ENCODE measurements at places on chromosomes 13 and 19.

GRCh38 chr13:21297447-21297846 lies 121.0 kb downstream of the MRPL57 start:
- no peak for DNase-seq

- DNase-seq: no peak
These were observed 115.4 kb downstream of the UGGT2 start for GRCh38 chr13:95937714-95938320.

DNA sequence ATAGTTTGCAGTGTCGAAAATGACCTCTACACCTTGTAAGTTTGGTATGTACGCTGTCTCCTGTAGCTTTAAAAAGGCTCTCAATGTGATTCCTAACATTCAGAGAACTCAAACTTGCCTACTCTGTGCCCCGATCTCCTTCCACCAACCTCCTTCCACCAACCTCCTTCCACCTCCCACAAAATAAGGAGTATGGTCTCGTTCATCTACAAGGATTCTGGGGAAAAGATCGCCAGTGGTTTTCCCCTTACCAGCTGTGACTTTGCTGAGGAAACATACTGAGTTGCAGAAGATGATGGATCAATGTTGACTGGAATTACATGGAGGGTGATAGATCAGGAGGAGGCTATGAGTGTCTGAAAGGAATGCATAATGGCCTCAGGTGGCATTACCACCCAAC lies 16.0 kb downstream of the MYO16 start:
- no peak for DNase-seq

GRCh38 chr19:55146078-55146704 lies 2.8 kb downstream of the TNNT1 start:
- DNase-seq: no peak

DNA sequence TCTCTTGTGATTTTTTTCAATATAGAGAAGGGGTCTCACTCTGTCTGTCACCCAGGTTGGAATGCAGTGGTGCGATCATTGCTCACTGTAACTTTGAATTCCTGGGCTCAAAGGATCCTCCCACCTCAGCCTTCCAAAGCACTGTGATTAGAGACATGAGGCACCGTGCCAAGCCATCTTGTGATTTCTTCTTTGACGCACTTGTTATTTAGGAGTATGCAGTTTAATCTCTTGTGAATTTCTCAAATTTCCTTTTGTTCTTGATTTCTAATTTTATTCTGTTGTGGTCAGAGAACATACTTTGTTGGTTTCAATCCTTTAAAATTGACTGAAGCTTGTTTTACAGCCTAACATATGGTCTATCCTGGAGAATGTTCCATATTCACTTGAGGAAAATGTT lies 14.5 kb downstream of the IPO5 start:
- DNase-seq: no peak

GRCh38 chr13:29474991-29475390 lies 120.5 kb downstream of the SLC7A1 start:
- DNase-seq: no peak

DNA sequence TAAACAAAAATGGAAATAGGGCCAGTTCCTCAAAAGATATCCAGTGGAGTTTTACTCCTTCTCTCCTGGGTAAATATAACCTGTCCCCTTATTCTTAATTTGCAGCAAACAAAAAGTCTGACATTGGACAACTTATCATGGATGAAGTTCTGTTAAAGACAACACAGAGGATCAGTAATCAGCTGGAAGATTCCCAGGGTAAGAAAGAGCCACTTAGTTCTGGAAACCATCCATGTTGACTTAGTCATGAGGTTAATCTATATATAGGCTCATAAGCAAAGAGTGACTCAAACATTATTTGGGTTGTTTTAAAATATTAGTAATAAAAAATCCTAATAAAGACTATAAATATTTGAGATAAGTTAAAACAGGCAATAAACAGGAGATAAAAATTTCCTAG lies 40.5 kb upstream of the EBPL start:
- DNase-seq: no peak

GRCh38 chr13:23983671-23984070 lies 86.4 kb upstream of the C1QTNF9B start:
- no peak for DNase-seq

GRCh38 chr13:110444226-110444653 lies 117.3 kb downstream of the RAB20 start:
- no peak for DNase-seq

- no peak for DNase-seq
These were observed 3.0 kb upstream of the RINL start for GRCh38 chr19:38880882-38881609.

GRCh38 chr19:3970808-3971598 lies at the start of gene DAPK3:
Gene DAPK3, minus strand, starts transcription at chr19:3971099. Its CDS starts 1,364 bp downstream, at chr19:3969735.
- DNase-seq: peak; percentile 85

DNA sequence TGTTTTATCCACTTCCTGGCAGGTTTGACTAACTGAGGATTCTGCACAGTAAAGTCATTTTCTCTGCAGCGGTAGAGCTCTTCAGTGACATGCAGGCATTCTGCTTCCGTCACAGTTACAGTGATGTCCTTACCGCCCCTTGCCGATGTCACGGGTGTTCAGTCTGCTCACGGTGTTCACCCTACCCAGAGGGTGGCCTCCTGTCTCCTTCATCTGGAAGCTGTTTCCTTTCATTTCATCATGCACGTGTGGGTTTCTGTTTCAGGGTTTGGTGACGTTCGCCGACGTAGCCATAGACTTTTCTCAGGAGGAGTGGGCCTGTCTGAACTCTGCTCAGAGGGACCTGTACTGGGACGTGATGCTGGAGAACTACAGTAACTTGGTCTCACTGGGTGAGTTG lies 33.4 kb downstream of the ZNF331 start:
- no peak for DNase-seq

DNA sequence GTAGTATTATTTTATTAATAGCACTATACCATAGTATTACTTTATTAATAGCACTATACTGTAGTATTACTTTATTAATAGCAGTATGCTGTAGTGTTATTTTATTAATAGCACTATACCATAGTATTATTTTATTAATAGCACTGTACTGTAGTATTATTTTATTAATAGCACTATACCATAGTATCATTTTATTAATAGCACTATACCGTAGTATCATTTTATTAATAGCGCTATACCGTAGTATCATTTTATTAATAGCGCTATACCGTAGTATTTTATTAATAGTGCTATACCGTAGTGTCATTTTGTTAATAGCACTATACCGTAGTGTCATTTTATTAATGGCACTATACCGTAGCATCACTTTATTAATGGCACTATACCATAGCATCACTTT lies 191.8 kb downstream of the GPC6 start:
- no peak for DNase-seq

GRCh38 chr19:44803442-44804428 lies 5.2 kb upstream of the BCAM start:
- DNase-seq: no peak

- DNase-seq: no peak
These were observed 67.4 kb upstream of the CLDN10 start for GRCh38 chr13:95485045-95485517.

- DNase-seq: no peak
These were observed 2.6 kb upstream of the MEIS3 start for GRCh38 chr19:47421844-47422395.

GRCh38 chr19:47391510-47392223 lies 27.7 kb downstream of the MEIS3 start:
- peak; percentile 63 for DNase-seq

DNA sequence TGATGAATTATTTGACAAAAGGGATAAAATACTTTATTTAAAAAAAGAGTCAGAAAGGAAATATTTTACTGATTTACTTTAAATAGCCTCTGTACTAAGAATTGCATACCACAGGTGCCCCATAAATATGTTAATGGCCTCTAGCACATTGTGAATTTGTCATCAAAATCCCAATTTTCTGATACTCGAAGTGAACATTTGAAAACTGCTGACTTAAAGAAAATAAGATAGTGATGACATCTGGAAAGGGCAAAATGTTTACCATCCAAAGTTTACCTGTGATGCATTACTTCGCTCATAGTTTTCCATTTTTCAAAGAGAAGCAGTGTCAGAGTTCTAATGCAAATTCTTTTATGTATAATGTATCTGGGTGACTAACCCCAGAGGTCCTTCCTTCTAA lies 455.4 kb downstream of the KLF5 start:
- no peak for DNase-seq

DNA sequence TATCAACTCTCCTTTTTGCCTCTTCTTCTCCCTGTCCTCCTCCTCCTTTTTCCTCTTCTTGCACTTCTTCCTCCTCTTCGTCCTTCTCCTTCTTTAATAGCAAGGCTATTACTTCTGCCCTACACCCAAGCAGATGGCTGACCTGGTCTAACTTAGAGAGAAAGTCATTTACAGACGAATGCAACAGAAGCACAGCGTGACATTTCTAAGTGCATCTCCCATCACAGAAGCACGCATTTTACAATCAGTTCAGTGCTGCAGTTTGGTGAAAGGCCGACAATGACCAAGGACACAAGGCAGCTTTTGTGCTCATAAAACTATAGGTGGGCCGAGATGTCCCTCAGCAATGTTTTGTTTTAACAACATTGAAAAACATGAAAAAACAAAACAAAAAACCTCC lies 231.5 kb downstream of the FGF14 start:
- no peak for DNase-seq

DNA sequence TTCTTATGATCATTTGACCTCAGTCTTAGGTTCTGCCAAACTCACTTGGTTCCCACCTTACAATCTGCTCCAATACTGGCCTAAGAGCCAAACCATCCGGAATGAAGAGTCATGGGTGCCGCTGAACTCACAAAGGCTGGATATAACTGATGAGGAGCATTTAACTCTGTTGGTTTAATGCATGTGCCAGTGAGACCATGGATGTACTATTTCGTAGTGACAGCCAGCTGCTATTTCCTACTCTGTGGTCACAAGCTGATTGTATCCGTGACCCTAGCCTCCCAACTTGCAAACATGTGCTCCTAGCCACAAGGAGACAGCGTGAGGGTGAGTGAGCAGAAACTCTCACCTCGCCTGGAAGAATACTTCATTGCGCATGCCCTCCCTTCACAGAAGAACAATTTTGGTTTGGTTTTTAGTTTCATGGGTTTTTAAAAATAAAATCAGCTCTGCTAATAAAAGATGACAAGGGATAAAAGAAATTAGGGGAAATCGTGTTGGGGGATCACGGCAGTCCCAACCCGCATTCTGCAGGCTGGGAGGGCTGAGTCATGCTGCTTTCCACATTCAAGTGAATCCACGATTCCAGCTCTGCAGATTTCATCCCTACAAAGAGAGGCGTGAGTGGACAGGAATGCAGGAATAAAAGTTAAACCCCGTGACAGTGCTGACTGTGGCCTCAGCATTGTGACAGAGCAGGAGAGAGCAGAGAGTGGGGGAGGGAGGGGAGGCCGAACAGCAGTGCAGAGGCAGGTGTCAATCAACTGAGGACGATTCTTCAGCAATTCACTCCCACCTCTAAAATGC lies 66.8 kb upstream of the RAP2A start:
- DNase-seq: no peak

- no peak for DNase-seq
These were observed 138.5 kb upstream of the DACH1 start for GRCh38 chr13:72005455-72005854.

DNA sequence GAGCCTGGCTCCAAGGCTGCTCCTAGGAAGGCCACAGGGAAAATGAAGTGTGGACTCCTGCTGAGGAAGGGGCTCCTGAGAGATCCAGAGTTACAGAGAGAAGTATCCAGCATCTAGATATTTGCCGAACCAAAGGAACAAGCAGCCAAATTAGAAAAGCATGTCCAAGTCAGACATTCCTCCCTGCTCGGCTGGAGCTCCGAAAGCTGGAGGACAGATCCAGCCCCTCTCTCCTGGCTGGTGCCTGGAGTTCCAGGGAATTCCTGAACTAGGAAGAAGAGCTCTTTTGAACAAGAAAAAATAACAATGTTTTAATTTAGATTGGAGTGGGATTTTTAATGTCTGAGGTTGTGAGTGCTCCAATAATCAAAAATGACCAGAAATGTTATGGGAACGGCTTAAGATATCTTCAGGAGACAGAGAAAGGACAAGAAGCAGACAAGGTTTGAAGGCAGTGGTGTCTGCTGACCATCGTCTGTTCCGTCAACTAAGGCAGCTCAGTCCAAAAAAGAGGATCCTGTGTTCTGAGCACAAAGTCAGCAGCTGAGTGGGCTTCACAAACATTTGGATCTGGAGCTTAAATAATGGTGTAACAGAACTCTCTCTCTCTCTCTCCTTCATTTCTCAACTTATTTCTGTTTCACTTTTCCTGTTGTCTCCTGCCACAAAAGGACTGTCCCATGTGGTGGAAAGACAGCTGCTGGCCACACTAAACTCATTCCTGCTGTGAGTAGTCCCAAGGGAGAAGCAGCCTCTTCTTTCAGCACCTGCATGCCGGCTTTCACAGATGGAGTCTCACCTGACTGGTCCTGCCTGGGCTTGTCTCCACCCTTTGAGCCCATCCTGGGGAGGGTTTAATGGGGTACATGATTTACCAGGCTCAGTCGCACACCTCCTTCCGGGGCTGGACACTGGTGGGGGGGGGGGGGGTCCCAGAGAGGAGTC lies 31.5 kb upstream of the IRS2 start:
- no peak for DNase-seq

DNA sequence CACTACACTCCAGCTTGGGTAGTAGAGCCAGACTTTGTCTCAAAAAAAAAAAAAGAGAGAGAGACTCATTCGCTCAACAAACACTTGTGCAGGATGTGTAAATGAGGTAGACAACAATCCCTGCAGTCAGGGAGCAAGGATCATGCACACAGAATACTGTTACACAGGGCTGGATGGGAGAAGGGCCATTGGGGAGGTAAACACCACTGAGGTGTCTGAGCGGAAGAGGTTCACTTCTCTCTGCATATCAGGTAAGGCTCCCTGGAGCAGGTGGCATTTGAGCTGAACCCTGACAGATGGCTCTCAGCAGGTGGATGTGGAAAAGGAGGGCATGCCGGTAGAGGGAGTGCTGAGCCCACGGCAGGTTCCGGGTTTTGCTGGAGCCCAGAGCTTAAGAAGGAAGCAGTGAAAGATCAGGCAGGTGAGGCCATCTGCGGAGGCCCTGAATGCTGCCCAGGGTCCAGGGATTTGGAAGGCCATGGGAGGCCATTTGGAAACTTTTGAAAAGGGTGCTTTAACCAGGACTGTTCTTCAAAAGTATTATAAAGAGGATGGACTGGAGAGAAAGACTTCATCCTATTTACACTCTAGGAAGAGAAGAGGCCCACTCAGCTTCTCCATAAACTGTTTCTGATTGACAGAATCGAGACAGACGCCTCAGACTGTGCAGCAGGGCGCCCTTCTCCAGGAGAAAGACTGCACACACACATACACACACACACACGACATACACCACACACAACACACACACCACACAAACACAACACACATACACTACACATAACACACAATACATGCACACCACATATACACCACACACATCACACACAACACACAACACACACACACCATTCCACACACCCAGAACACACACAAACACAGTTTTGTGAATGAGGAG lies 199.4 kb downstream of the USP12 start:
- no peak for DNase-seq
